ENCODE measurements at places on chromosomes 4 and X.

- no peak for DNase-seq
These were observed 131.4 kb downstream of the ENOX2 start for GRCh38 chrX:130771648-130772047.

GRCh38 chr4:110886270-110886669 is 263.4 kb upstream of the PITX2 start:
- no peak for DNase-seq

- DNase-seq, result no peak
These were observed 12.4 kb upstream of the PACRGL start for GRCh38 chr4:20687864-20688263.

DNA sequence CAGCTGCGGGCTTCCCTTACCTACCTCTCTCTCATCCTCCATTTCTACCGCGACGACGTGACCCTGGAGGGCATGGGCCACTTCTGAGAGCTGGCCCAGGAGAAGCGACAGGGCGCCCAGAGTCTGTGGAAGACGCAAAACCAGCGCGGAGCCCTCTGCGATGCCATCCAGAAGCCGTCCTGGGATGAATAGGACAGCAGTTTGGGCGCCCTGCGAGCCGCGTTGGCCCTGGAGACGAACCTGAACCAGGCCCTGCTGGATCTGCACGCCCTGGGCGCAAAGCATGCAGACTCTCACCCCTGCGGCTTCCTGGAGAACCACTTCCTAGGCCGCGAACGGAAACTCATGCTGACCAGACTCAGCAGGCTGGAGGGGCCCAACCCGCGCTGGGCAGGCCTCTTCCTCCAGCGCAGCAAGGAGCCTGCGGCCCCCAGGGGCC is 52.7 kb upstream of the TMPRSS11F start:
- no peak for DNase-seq

GRCh38 chr4:47533689-47534347 is 48.7 kb downstream of the ATP10D start:
- no peak for DNase-seq

DNA sequence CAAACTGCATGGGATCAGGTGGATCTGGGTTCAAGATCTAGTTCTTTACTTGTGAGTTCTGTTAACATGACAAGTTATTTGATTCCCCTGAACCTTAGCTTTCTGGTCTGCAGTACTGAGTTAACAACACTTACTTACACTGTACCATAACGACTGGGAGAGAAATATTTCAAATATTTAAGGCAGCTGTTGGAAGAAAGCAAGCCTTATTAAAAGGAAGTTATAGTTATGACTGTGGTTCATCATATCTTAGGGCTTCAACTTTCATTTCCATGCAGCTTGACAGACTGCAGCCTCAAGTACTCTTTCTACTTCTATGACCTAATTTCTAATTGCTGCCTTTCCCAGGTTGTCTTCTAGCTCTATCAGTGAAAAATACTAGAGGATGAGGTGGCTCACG is 40.0 kb upstream of the PDGFRA start:
- no peak for DNase-seq

GRCh38 chrX:129979207-129979920 is 3.1 kb upstream of the BCORL1 start:
- no peak for DNase-seq

- DNase-seq, result no peak
These were observed 23.7 kb downstream of the TLR6 start for GRCh38 chr4:38832624-38833528.
